Jurkat, Clone E6-1 (cell line): ENCODE measurements at places on chromosomes 12 and 14.

GRCh38 chr12:124592050-124592449 is 24.6 kb upstream of the NCOR2 start:
- DNase-seq, result no peak

DNA sequence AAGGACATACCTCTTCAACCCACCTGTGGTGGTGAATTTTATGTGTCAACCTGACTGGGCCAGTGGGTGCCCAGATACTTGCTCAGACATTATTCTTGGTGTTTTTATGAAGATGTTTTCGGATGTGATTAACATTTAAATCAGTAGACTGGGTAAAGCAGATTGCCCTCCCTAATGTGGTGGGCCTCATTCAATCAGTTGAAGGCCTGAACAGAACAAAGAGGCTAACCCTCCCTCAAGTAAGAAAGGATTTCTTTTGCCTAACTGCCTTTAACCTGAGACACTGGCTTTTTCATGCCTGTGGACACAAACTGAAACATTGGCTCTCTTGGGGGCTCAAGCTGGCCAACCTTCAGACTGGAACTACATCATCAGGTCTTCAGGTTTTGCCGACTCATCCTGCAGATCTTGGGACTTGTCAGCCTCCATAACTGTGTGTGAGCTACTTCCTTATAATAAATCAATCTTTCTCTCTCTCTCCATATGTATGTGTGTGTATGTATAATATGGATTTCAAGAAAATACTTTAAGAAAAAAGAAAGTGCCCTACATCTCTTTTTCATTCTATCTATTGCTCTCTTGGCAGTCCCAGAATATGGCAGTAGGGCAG is 39.4 kb downstream of the RTN1 start:
- DNase-seq, result no peak

DNA sequence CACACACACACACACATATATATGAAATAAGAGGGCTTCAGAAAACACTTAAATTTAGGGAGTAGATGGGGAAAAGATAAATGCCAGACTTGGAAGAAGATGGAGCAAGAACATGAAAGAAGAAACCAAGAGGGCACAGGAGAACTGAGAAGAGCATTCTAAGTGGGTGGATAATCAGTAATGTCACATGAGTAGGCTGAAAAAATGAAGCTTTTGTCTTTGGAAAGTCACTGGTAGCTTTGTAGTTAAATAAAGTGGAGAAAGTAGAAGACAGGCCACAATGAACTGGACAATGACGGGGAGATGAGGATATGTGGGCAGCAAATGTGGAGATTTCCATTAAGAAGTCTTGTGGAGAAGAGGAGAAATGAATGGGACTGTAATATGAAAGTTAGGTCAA is 2.2 kb upstream of the ZC2HC1C start:
- DNase-seq, result no peak

- no peak for DNase-seq
These were observed 11.3 kb upstream of the USP15 start for GRCh38 chr12:62248873-62249272.

- no peak for DNase-seq
These were observed 250.5 kb upstream of the PWP1 start for GRCh38 chr12:107435072-107435471.

- no peak for DNase-seq
These were observed 29.7 kb downstream of the CHGA start for GRCh38 chr14:92952481-92953298.

GRCh38 chr14:29264865-29265264 is 498.3 kb downstream of the FOXG1 start:
- no peak for DNase-seq

DNA sequence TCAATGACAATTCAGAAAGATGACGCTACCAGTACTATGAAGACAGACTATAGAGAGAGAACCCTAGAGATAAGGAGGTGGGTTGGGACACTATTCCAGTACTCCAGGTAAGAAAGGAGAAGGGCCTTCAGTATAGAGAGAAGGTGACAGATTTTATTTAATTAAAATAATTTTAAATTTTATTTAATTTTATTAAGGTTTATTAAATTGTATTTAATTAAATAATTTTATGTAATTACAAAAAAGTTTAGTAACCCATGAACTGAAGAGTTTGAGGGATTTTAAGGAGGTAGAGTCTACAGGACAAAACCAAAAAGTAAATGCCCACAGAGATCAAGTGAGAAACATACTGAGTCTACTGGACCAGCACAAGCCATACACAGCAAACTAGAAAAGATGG is 20.3 kb downstream of the TMED10 start:
- DNase-seq, result no peak

DNA sequence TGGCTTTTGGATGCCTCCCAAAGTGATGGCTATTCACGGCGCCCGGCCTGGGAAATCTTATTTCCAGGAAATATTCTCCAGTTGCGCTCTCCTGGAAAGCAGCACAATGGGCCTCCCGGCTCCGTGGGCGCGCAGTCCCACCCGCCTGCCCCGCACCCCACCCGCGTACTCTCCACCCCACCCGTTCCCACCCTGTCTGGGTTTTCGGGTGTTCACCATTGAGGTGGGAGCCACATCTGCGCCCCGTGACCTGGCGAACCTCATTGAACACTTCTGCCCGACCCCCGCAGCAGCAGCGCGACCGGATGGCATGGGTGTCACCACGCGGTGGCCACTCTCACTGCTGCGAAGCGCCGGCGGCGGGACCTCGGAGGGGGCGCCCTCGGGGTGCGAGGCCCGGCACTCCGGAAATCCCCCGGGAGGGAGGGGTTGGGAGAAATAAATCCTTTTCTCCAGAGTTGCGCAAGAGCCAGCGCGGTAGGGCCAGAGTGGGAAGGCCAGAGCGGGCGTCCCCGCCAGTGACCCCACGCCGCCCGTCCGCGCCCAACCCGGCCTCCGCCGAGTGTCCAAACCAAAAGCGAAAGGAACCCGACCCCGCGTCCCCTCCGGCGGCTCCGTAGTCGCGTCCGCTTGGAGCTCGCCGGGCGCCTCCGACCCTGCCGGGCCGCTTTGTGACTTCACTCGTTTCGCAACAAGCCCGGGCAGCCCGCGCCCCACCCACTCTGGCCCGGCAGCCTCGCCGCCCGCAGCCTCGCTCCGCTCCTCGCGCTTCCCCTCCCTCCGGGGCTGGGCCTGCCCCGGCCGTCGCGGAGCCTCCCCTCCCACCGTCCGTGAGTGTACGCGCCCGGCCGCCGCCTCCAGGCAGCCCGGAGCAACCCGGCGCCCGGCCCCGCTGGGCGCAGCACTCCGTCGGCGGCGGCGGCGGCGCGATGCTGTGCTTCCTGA is at the start of gene DRAM1:
Gene DRAM1 (plus strand): TSS at position 720 of the 945 bp plus-strand sequence. CDS start 210 bp downstream, at position 930.
- DNase-seq, result no peak

DNA sequence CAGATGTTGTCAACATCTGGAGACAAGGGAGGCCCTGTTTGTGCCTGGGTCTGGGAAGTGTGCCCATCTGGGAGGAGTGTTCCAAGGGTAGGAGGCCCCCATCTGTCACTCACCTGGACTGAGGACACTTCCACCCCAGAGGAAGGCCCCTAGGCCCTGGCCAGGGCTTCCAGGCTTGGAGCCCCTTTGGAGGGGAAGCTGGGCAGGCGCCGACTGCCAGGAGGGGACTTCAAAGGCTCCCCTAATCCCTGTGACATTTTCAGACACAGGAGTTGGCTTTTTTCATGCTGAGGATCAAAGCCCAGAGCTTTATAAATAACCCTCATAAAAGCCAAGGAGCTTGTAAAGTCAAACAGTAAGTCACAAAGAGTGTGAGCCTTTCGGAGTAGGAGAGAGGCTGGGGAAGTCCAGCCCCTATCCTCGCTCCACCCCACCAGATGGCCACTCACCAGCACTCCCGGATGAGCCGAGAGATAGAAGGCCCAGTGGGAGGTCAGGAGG is 17.6 kb upstream of the FAM222A start:
- no peak for DNase-seq

DNA sequence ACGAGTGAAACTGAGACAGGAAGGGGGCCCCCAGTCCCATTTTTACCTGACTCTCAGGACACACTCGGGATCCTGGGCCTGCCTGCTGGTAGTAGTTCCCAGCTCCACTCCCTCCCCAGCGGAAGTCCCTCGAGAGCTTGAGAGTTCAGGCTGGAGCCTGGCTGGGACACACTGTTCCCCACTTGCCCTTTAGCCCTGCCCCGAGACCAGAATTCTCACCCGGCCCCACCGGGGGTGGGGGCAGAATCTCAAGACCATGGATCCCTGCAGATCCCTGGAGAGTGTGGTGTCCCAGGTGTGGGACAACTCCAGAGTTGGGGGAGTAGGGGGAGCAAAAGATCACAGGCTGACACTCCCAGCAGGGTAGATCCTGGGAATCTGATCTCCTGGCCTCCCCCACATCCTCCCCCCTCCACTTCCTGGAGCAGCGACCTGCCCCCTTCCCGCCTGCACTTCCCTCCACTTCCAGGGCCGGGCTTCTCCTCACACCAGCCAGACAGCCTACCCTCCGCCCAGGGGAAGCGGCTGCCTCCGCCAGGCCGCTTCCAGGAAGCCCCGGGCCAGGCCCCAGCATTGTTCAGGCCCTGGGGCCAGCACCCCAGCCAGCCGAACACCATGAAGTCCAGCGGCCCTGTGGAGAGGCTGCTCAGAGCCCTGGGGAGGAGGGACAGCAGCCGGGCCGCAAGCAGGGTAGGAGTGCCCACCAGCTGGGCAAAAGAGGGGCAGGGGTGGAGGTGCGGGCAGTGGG is at the start of gene TNS2:
Gene TNS2 (plus strand): TSS at position 495 of the 748 bp plus-strand sequence. CDS start 121 bp downstream, at position 616.
- no peak for DNase-seq

DNA sequence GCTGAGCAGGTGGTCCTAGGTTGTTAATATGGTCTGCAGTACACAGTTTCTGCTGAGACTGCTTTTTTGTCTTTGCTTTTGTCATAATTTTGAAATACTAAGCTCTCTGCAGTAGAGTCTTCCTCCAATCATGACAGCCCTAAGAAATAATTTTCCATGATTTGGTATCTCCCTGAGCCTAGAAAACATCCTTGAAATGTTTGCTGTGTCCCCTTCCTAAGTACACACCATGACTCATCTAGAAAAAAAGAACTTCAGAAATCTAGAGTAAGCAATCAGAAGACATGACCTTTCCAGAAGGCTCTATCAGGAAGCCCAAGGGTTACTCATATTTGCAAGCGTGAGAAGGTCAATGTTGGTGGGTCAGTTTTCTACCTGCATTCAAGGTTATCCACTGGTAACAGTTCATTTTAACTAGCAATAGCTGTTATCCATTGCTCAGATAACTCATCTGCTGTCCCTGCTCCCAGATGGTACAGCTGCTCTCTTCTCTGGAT is 16.4 kb downstream of the DAD1 start:
- DNase-seq, result no peak

DNA sequence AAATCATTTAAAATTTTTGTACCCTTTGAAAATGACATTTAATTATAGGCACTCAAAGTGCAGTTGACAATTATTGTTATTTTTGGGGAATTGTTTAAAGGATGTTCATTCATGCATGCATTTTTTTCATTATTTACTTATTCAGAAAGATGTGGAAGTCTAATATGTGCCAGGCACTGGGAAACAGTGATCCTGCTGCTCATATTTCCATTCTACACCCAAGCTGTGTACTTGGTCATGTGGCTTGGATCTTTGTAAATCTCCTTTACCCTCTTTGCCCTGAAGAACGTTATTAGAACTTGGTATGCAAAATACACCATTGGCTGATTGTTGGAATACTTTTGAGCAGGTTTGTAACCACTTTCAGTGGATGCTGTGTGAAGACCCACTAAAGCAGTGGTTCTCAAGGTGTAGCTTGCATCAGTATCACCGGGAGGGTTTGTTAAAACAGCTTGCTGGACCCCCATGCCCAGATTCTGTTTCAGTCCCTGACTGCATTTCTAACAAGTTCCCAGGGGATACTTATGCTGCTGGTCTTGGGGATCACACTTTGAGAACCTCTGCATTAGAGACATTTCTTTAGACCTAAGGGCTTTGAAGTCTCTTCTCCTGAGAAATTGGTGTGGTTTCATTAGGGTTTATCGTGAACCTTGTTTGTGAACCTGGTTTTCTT is 47.5 kb downstream of the PRKCH start:
- DNase-seq, result no peak

- DNase-seq, result no peak
These were observed 115.4 kb upstream of the MYL2 start for GRCh38 chr12:111035578-111036301.

GRCh38 chr12:126107659-126108058 is 1042.4 kb downstream of the AACS start:
- DNase-seq, result no peak

- DNase-seq, result no peak
These were observed 33.1 kb upstream of the SLC35F4 start for GRCh38 chr14:57898837-57899572.

DNA sequence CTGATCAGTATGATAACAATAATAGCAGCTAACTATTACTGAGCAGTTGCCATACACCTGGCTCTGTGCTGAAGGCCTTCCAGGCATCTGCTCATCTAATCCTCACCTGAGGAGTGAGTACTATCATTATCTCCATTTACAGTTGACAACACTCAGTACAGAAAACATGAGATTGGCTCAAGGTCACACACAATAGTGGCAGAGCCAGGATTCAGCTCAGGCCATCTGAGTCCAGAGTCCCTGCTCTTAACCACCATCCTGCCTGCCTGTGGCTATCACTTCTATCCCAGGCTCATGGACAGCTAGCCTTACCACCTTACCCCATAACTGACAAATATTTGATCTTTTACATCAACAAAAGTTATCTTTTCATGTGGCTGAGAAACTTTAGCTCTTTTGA is 155.5 kb downstream of the PPM1H start:
- DNase-seq, result no peak

DNA sequence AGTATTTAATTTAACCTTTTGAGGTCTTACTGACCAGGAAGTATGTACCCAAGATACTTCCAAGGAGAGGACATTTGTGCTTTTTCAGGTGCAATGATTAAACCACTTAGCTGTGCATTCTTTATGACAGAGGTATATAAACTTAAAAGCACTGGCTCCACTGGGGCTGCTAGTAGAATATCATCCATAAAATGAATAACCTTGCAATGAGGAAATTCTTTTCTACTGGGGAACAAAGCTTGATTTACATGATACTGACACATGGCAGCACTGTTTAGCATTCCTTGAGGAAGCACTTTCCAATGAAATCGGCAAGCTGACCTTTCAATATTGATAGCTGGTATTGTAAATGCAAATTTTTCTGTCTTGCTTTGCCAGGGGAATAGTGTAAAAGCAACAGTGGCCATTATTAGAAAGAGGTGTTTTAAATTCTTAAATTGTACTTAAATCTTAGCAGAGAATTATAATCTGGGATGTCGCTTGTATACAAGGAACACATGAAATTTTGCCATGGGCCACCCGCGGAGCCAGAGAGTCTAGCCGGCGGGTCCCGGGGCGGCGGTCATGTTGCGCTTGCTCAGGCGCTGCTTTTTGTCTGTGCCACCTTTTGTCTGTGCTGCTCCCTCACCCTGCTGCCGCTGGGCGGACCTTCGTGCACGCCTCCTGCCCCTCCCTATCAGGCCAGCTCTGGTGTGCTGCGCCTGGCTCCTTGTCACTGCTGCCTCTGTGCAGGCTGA is 20.9 kb upstream of the BLTP3B start:
- peak; percentile 75 for DNase-seq

DNA sequence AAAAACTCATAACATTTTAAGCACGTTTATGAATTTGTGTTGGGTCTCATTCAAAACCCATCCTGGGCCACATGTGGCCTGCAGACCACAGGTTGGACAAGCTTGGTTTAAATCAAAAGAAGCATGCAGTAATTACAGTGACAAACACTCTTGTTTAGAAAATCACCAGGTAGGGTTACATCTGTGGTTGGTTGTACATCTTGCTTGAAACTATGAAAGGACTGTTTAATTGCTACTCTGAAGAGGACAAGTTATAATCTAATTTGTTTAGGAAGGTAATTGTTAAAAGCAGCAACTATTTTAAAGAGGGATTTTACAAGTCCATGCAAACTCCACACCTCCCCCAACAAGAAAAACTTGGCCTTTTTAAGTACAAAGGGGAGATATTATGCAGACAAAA is 4.0 kb downstream of the TRIP11 start:
- no peak for DNase-seq

GRCh38 chr12:113059071-113059595 is 2.6 kb downstream of the DTX1 start:
- DNase-seq, result no peak
